ENCODE measurements at places on chromosomes 3 and 15.
A peak's percentile ranks its signal among the peaks of the same experiment; 100 is the strongest.

DNA sequence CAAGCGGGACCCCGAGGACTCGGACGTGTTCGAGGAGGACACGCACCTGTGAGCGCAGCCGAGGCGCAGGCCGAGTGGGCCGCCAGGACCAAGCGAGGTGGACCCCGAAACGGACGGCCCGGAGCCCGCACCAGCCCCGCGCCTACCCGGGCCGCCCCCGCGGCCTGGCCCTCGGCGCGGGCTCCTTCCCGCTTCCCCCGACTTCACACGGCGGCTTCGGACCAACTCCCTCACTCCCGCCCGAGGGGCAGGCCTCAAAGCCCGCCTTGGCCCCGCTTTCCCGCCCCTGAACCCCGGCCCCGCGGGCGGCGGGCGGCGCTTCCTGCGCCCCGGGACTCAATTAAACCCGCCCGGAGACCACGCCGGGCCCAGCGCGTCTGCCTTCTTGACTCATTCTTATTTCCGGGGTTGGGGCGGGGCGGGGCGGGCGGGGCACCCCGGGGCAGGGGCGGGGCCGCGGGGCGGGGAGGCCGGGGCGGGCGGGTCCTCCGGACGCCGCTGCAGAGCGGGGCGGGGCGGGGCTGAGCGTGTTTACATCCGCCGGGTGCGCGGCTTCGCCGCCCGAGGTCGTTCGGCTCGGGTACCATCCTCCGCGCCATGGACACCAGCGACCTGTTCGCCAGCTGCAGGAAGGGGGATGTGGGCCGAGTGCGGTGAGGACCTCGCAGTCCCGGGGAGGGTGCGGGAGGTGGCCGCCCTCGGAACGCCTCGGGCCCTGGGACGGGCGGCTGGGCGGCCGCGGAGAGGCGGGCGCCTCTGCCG is at the start of gene ABTB1:
ABTB1 (plus strand) TSS at position 524 of the 762 bp plus-strand sequence; CDS start at position 598, 74 bp downstream.
- DNase-seq: peak; percentile 59

GRCh38 chr3:17258823-17259436 is 374.2 kb downstream of the PLCL2 start:
- peak; percentile 19 for DNase-seq

DNA sequence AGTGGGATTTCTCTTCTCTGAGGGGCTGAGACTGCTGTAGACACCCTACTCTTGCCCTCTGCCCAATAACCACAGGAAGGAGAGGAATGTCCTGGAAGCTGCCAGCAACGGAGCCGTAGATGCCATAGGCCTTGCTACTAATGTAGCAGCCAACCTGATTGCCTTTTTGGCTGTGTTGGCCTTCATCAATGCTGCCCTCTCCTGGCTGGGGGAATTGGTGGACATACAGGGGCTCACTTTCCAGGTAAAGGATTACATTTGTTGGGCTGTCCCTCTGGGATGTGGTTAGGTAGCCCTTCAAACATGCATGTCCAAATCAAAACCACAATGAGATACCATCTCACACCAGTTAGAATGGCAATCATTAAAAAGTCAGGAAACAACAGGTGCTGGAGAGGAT is 16.1 kb downstream of the SLC28A2 start:
- DNase-seq: peak; percentile 9

- DNase-seq: no peak
Observed at GRCh38 chr15:59216911-59217310, 10.3 kb downstream of the LDHAL6B start.

- no peak for DNase-seq
Observed at GRCh38 chr15:65106011-65106590, 8.9 kb downstream of the UBAP1L start.

GRCh38 chr3:1139071-1139470 is 46.2 kb downstream of the CNTN6 start:
- no peak for DNase-seq

- DNase-seq: no peak
Observed at GRCh38 chr3:141440942-141441341, 45.9 kb upstream of the RASA2 start.

- no peak for DNase-seq
Observed at GRCh38 chr3:107795514-107796094, 272.8 kb downstream of the BBX start.

DNA sequence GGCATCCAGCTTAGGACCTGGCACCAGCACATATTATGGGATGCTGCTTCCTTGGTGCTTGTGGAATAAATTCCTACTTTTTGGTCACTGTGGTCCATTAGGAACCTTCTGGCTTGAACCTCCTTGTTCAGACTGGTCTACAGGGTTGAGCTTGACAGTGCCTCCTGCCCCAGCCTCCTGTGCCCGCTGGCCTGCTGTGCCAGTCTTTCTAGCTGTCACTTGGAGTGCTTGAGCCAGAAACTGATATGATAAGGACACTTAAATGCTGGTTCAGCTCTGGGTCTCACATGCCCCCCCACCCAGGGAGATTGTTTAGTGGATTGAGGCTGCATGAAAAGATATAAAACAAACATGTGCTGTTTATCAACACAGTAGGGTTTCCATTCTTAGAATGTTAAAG is 147.8 kb downstream of the SLCO3A1 start:
- no peak for DNase-seq

- DNase-seq: no peak
Observed at GRCh38 chr15:87858651-87859050, 397.9 kb downstream of the NTRK3 start.

Data from MV-4-11 (cell line).